ELF-1 (cell line): ENCODE measurements at places on chromosomes 16 and 17.

- DNase-seq = peak; percentile 10
Measured at GRCh38 chr17:81964081-81964849, 3.3 kb upstream of the NOTUM start.

DNA sequence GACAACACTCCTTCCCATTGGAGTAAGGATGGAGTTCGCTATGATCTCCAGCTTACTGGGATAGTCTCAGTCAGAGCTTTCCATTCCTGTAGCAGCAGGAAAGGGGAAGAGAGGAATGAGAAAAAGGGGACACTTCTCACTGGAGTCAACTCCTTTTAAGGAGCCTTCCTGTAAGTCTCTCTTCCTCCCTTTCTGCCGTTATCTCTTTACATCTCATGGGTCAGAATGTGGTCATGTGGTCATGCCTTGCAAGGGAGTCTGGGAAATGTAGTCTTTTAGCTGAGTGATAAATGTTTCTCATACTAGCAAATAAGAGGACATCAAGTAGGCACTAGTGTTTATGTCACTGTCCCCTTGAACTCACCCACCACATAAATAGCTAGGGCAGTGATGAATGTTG is 227.3 kb downstream of the HAPSTR1 start:
- no peak for DNase-seq

GRCh38 chr16:2149630-2150417 is 1.4 kb downstream of the RAB26 start:
- DNase-seq = peak; percentile 71

DNA sequence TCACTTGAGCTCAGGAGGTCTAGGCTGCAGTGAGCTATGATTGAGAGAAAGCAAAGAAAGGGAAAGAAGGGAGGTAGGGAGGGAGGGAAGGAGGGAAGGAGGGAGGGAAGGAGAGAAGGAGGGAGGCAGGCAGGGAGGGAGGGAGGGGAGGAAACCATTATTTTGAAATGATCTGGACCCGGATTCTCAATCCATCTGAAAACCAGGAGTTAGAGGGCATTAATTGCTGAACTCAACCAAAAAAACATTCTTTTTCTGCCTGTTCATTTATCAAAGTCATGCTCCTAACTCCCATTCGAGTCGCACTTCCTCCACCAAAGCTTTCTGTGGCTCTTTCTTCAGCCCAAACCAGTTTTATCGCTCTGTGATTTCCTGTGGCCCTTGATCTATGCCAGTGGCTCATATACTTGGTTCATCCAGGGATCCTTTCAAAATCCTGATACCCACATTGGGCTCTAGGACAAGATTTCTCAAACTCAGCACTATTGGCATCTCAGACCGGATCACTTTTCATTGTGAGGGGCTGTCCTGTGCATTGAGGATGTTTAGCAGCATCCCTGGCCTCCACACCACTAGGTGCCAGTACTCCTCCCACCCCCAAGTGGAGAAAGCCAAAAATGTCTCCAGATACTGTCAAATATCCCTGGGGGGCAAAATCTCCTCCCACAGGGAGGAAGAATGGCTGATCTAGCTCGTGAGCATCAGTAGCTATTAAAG is 38.2 kb downstream of the CMTM4 start:
- no peak for DNase-seq

GRCh38 chr16:79067600-79067999 is 532.9 kb downstream of the MAF start:
- DNase-seq = no peak

DNA sequence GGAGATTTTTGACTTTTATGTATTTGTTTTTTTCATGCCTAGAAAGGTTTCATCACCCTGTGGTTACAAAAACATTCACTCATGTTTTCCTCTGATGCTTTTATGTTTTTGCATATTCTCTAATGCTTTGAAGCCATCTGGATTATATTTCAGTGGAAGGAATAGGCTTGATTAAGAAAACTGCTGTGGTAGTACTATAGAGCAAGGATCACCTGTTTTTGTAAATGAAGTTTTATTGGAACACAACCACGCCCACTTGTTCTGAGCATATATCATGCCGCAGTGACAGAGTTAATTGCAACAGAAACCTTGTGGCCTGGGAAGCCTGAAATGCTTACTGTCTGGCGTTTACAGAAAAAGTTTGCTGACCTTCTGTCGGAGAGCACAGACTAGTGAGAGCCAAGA is 11.5 kb downstream of the COX10 start:
- DNase-seq = no peak

DNA sequence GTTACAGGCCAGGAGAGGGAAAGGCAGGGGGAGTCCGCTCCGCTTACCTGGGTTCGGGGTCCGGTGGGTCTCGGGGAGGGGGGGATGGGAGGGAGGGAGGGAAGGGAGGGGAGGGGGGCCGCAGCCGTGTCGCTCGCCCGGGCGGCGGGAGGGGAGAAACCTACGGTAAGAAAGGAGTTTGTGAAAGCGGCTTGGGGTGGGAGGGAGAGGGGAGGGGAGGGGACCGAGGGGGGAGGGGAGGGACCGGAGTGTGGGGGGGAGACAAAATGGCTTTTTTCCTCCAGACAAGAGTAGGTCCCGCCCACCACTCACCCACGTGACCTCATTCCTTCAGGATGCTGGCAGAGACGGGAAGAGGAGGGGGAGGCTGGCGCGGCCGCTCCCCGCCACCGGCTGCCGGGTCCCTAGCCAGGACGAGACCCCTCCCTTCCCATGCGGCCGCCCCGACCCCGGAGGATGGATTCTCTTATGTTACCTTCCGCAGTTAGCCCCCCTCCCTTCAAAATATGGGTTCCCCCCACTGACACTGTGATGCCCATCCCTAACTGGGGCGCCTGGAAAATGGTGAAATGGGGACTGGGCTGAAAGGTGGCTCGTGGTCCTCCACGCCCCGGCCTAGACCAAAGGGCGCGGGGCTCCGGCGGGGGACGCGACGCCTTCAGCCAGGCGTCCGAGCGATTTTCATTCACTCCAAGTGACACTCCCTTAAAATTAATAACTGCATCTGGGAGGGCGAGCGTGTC is at the start of gene PCGF2:
Gene PCGF2 (minus strand): TSS at position 188 of the 743 bp plus-strand sequence. CDS start 7,934 bp downstream, outside the sequence.
- peak; percentile 94 for DNase-seq

- DNase-seq = no peak
Measured at GRCh38 chr16:50296807-50297206, 30.5 kb downstream of the ADCY7 start.

DNA sequence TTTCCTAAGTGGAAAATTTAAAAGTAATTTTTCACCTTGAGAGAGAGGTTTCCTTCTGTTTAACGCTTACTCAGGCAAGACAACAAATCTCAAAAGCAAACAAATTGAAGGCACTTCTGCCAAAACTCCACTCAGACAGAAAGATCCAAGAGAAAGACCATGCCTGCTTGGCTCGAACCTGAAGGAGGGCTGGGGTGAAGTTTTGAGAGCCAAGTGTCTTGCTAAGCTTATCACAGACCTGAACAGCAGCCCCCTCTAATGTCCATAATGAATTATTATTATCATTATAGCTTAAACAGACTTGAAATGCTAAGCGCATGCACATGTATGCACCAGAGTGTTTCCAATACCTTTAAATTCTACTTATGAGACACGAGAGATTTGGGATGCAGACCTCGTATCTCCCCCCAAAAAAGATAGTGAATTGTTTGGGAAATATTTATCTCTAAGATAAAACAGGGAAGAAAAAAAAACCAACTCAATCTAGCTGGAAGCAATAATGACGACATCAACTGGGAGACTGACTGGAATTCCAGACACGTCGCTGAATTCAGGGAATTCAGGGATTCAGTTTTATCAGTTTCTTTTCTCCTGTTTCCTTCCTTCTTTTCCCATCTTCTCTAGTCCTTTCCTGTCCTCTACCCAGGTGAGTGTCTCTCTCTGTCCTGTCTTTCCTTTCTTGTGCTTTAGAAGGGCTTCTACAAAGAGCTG is 473.2 kb downstream of the RBFOX1 start:
- no peak for DNase-seq

GRCh38 chr16:87057951-87058560 is 259.1 kb downstream of the C16orf95 start:
- DNase-seq = no peak

GRCh38 chr17:10603931-10604330 is 53.2 kb downstream of the MYH3 start:
- no peak for DNase-seq

DNA sequence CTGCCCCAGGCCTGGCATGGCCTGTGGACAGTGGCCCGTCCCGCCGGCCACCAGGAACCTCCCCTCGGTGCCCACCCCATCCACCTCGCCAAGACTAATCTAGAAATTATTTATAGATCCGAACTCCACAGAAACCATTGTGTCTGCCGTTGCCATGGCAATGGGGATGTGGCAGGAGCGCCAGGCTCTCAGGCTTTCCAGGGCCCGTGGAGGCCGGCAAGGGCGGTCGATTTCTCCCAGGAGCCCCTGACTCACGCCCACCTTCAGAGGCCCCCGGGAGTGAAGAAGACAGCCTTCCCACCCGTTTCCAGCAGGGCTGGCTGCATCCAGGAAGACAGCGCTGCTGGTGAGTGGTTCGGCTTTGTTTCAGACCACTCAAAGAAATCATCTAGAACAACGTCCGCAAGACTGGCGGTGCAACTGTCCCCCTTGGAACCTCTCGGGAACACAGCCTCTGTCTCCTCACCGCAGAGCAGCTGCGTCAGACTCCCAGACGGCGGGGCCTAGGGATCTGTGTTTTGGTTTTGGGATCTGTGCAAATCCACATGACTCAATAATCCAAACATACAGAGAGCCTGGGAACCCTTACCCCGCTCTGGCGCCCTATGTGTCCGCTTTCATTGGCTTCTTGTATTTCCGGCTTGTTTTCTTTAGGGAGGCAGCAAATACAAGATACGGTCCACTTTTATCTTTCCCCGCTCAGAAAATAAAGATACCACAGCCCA is 48.5 kb upstream of the ZCCHC14 start:
- DNase-seq = no peak

GRCh38 chr17:58231641-58232040 is 6.7 kb upstream of the LPO start:
- DNase-seq = no peak

GRCh38 chr16:1469693-1470201 is 5.1 kb downstream of the CLCN7 start:
- no peak for DNase-seq

DNA sequence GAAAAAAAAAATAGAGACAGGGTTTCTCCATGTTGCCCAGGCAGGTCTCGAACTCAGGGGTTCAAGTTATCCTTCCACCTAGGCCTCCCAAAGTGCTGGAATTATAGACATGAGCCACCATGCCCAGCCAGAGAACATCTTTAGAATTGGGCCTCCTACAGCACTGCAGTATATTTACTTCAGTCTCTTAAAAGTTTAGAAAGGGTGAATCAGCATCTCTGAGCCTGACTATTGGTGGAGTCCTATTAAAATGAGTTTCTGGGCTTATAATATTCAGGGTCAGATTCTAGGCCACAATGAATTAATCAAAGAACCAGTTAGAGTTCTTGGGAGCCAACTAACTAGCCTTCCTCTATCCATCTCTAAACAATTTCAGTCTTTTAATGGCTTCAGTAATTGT is 22.8 kb downstream of the TADA2A start:
- no peak for DNase-seq

DNA sequence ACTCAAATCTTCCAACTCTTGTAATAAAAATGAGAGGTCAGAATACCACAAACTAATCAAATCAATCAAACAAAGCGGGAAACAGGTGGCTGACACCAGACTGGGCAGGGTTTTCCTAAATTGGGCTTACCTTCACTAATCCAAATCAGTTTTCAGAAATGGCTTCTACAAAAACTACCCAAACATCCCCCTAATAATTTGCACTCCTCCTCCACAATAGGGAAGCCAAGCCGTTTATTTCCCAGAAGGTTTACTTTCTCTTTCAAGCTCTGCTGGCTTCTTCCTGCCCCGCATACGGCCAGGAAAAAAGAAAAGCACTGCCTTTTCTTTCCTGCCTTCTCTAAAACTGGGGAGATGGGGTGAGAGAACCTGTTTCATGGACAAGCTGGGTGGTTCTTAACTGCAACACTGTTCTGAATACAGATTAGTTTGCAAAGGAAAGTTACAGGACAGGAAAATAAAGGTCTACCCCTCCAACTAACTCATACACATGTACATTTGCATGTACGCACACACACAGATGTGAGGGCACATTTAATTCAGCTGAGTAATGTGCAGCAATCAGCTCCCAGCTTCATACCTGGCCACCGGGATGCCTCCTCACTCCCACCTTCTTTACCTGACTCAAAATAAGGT is 9.2 kb downstream of the STAT3 start:
- DNase-seq = no peak

- no peak for DNase-seq
Measured at GRCh38 chr16:80700558-80700957, 103.8 kb downstream of the CDYL2 start.

- DNase-seq = no peak
Measured at GRCh38 chr17:80000981-80001775, 34.5 kb downstream of the TBC1D16 start.

DNA sequence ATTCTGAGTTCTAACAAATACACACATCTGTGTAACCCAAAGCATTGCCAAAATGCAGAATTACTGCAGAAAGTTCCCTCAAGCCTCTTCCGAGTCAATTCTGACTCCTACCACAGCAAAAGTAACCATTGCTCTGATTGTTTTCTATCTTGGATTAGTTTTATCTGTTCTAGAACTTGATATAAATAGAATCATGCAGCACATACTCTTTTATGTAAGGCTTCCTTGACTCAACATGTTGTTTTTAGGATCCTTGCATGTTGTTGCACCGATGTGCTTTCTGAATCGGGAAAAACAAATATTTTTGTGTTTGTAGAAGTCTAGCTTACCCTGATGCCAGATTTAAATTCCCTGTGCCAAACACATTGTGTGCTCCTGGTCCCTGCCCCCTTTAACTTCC is 140.4 kb downstream of the CDH13 start:
- no peak for DNase-seq

GRCh38 chr17:17591355-17592298 is at the start of gene PEMT:
Gene PEMT (minus strand): TSS chr17:17591708. CDS start chr17:17591626, 82 bp downstream.
- peak; percentile 99 for DNase-seq

DNA sequence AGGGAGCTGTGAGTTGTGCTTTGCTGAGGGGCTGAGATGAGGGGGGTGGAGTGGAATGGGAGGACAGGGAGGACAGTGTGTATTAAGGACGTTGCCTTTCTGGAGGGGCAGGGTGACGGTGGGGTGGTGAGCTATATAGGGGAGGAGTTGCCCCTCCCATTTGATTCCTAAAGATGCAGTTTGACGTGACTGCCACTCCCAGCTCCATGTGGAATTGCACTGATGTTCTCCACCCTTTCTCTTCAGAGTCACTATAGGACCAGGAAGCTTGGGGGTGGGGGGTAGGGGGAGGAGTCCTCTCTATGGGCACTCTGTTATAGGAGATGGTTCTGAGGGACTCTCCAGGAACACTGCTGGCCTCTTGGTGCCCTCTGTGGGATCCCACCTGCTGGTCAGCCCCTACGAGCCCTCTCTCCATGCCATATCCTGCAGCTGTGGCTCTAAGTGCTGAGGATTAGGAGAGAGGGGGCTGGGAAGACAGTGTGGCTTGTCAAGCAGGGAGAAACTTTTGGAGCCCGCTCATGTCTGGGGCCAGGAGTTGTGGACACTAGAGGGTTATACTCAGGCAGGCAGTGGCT is 3.8 kb upstream of the NGFR start:
- no peak for DNase-seq

DNA sequence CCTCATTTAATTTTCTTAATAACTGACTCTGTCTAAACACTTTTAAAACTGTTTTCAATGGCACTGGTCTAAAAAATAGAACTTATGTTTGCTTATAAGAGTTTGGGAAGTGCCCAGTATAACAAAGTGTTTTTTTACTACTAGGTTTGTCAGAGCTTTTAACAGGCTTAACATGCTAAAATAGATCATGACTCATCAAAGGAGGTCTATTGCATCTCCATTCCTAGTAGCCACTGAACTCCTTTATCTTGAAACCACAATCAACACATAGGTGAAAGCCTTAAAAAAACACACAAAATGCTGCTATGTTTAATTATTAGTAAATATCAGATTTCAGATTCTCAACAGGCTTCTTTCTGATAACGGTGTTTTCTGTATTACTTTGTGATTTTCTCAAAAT is 196.4 kb upstream of the KIF2B start:
- no peak for DNase-seq
